ENCODE measurements at places on chromosomes 2 and 18. TPM values are rescaled to one million over a fixed set of nuclear protein-coding genes. Genes with fewer than 3 reads are reported as not detected.

The USP40 gene
- total RNA-seq: 21.8 TPM

The SNTG2 gene
- 7.7 TPM for total RNA-seq

The TEKT4 gene
- total RNA-seq: not detected

The LCT gene
- not detected for total RNA-seq

The WDR33 gene
- total RNA-seq: 54.5 TPM

GRCh38 chr2:161141033-161141432, 19.2 kb upstream of the TANK start:
- no peak for DNase-seq

GRCh38 chr18:58871514-58872420, 7.1 kb downstream of the ZNF532 start:
- no peak for DNase-seq

Measured in glutamatergic neuron (in vitro differentiated cells).